ENCODE measurements at places on chromosomes 7 and 10.

DNA sequence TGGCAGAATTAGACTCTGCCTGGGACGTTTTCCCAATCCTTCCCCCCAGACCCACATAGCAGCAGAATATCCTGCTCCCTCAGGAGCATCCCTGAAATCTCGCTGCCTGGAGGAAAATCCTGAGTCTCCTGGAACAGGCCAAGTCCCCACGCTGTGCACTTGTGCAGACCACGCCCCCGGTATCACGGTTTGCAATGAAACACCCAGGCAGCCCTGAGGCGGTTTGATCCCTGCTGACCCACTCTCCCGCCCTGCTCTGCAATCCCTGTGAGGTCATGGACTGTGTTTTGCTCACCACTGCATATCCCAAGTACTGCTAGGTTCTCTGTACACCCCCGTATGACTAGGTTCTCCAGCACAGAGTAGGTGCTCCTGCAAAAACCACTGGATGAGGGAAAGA lies 411.8 kb upstream of the MGMT start:
- no peak for DNase-seq

GRCh38 chr7:30835396-30835915 lies 64.2 kb downstream of the MINDY4 start:
- DNase-seq = no peak

DNA sequence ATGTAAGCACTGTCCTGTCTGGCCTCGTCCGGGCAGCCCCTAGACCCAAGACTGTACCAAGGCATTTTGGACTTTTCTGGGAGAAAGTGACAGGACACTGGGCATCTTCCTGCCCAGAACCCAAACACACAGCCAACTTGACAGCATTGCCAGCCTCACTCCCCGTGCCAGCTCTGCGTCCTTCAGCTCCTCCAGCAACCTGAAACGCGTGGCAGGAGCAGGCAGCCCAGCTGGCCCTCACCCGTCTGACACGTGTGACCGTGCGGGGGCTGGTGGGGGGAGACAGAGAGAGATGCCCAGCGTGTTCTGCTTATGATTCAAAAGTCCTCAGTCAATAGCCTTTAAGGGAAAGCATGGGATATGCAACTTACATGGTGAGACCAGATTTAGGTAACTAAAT lies 50.3 kb upstream of the SLC29A3 start:
- DNase-seq = no peak

GRCh38 chr10:77974396-77975074 lies 48.0 kb upstream of the DLG5 start:
- no peak for DNase-seq

DNA sequence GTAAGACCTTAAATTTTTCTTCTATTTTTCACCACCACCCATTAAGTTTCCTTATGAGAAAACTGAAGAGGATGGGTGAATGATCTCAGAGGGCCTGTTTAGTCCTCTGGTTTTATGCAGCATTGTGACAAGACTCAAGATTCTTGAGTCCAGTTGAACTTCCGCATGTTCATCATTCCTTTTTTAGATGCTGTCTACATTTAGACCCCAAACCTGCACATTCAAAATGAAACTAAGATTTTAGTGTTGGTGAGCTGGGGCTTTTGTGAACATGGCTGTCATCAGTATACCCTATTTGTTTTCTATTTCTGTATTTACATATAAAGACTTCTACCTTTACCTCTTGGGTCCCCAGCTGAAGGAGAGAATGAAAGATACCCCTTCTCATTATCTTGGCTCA lies 31.1 kb downstream of the NET1 start:
- DNase-seq = no peak

DNA sequence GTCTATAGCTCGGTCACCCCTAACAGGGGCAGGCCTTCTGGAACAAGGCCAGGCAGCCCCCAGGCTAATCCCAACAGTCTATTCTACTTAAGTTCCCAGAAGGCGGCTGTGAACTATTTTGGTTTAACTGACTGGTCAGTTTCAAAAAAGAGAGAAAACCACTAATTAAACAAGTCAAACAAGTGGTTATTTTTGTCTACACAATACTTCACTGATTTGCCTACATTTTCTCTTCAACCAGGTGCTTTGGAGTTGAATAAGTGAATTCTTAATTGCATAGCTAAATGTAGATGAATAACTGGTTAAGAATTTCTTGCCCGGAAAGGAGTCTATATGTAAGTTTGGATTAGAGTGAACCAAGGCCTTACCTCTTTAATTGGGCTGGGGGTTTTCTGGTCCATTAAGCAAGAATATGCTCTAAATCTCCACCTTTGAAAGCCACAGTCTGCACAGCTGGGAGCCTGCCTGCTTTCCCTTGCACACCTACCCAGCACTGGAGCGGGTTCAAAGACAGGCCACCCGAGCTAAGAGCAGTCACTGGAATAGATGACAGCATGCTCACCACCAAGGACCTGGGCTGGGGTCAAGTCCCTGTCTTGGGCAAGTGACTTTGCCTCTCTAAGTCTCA lies 70.4 kb downstream of the TBXAS1 start:
- no peak for DNase-seq

GRCh38 chr10:127990846-127991542 lies 84.1 kb downstream of the PTPRE start:
- DNase-seq = peak; percentile 54

DNA sequence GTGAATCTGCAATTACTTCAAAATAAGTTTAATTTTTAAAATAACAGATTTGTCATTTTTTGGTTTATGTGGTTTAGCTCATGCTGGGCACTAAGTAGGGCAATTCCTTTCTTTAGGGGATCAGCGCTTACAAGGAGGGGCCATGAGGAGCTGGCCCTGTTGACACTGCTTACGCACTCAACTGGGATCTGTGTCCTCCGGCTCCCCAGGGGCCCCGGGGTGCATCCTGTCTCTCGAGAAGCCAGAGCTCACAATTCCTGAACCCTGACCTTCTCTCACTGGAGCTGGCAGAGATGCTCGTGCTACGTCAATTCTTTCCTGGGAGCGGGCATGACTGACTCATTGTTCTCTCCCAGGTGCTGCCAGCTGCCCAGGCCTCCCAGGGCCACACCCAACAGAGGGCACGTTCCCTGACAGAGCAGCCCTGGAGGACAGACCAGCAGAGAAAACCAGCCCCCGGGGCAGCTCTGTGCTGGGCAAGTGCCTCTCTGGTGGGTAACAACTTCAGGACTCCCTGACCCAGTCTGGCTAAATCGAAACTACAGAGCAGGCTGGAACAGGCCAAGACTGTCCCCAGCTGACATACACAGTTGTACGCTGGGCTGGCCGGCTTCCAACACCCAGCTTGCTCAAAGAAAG lies 36.8 kb downstream of the CTBP2 start:
- no peak for DNase-seq

- peak; percentile 46 for DNase-seq
These were observed 173.6 kb downstream of the PRKCQ start for GRCh38 chr10:6406220-6407033.

GRCh38 chr7:24138343-24138742 lies 145.6 kb upstream of the NPY start:
- no peak for DNase-seq

DNA sequence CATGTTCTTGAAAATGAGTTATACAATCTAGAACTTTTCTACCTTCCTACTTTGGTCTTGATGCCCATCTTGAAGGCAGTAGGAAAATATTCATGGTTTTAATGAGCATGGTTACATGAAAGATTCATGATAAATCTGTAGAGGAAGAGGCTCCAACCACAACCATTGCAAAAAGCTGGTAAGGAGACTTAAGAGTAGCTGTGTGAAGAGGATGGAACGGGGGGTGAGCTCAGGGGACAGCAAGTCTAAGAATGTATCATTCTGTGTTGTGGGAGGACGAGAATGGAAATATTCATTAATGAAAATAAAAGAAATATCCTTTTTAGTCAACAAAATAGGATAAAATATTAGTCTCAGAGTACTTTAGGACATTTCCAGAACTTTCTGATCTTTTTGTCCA lies 81.1 kb downstream of the BMPER start:
- DNase-seq = no peak

DNA sequence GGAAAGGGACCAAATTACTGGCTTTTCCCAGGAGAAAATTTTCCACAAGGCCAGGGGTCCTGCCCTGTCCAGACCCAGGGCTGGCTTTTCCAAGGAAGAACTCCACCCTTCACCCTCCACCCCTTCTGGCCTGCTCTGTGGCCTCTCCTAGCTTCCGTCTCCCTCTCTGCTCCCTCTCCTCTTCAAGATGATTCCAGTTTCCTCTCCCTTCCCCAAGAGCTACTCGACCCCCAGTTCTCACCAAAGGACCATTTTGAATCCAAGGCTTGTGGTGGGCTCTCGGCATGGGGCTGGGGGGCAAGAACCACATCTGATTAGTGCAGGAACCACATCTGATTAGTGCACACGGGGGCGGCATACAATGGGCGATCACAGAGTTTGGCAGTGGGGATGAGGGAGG lies 7.7 kb downstream of the CHAT start:
- no peak for DNase-seq

DNA sequence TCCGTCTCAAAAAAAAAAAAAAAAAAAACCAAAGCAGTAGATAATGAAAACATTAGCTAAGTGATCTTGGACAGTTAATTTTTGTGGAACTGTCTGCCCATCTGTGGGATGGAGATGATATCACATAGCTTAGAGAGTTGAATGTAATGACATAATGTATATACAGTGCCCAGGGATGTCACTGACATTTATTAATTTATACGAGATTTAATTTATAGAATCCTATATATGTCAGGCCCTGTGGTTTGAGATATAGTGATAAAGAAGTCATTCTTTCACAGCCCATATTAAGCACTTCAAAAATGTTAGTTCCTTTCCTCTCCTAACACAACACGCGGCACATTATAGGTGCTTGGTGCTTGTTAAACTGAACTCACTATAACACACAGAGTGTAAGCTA lies 4.0 kb downstream of the ENO4 start:
- no peak for DNase-seq

DNA sequence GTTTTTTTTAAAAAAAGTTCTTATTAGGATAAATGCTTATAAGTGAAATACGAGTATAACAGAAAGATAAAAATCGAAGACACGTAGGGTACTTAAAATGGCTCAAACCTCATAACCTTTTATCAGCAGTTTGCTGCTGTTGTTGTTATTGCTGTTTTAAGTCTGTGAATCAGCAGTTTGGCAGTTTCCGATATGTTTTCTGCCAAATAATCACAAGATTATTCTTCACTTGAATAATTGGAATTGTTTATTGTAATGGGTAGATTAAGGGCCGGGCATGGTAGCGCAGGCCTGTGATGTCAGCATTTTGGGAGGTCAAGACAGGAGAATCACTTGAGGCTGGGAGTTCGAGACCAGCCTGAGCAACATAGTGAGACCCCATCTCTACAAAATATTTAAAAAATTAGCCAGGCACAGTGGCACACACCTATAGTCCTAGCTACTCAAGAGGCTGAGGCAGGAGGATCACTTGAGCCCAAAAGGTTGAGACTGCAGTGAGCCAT lies 177.6 kb downstream of the VTI1A start:
- no peak for DNase-seq

DNA sequence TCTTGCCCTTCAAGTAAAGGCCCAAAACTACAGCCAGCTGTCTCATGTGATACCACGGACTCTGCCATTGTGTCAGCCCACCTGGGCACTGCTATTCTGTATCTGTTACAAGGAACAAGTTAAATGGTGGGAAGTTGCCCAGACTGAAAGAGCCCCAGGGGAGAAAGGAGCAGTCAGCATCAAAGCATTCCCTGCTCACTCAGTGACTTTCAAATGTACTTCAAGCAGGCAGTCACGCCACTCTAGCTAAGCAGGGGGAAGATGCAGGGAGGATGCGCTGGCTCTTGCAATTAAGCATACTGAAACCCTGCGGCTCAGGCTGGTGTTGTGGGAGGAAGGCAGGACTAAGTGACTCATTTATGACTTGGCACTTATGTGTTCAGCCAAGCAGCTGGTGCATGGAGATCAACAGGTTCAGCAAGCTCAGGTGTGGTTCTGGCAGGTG lies 1249.6 kb downstream of the TYW1 start:
- no peak for DNase-seq

DNA sequence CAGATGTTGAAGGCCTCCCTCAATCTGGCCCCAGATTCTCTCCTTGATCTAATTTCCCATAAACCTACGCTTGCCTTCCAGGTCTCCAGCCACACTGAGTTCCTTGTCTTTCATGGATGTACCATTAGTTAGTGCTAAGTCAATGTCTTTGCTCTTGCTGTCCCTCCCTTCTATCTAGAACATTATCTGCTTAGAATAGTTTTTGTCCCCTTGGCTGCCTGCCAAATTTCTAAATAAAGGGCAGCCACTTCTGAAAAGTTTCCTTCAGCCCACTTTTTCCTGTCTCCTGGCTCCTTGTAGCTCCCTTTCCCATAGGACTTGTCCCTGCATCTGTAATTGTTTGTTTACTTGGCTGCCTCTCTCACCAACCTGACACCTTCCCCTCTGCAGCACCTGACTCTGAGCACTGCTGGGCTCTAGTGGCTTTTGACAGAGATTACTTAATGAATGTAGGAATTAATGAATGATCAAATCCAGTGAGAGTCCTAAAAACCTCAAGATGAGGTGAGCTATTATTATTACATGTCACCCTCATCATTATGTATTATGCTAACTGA lies 58.3 kb downstream of the CXCL12 start:
- DNase-seq = no peak

DNA sequence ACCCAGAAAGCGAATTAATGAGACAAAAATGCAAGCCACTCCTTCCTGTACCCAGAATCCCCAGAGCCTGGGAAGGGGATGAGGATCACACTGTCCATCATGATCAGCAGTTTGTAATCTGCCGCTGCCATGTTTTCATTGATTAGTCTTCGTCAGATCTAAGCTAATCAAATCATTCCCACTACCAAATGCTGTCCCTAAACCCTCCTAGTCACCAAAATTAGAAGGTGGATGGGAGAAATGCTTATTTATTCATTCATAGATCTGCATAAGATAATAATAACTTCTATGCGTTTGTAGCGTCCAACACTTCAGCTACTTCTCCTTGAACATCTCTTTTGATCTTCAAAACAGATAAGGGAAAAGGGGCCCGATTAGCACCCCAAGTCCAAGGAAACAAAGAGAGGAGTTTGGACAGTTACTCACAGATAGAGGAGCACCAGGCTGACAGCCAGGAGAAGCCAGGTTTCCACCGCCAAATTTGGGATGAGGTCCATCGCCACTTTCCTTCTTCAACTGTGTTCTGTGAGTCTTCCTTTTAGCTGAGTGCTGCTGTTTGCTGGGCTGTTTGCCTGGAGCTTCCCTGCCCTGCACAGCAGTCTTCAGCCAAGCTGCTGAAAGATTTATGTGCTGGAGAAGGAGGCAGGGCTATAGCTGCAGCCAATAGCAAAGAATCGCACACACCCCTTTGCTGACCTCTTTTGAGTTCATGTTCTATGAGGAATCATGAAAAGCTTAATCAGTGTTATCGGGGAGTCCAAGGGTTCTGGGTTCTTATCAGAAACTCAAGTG lies at the start of gene CYP3A5:
TSS of gene CYP3A5 (minus strand) at position 597 of the 792 bp plus-strand sequence. CDS start at position 497, 100 bp downstream.
- DNase-seq = no peak

- DNase-seq = no peak
These were observed 644.4 kb upstream of the IGFBP3 start for GRCh38 chr7:46565253-46566096.
